ENCODE measurements at places on chromosomes 16 and 17.

- peak; percentile 6 for DNase-seq
These were observed 686 bp upstream of the MTSS2 start for GRCh38 chr16:70686376-70687101.

- no peak for DNase-seq
These were observed 5.5 kb downstream of the MYO19 start for GRCh38 chr17:36529121-36529520.

DNA sequence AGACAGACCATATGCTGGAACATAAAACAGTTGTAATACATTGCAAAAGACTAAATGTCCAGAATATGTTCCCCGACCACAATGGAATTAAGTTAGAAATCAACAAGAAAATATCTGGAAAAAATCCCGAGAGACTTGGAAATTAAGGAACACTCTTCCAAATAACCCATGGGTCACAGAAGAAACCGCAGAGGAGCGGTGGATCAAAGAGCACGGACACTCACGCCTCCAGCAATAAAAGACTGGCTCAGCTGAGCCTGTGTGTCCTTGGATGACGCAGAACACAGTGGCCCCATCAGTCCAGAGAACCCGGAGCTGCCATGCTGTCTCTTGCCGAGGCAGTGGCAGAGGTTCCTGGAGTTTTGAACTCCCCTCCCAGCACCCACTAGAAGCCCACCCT, 30.9 kb upstream of the FOXF1 start:
- DNase-seq = no peak

DNA sequence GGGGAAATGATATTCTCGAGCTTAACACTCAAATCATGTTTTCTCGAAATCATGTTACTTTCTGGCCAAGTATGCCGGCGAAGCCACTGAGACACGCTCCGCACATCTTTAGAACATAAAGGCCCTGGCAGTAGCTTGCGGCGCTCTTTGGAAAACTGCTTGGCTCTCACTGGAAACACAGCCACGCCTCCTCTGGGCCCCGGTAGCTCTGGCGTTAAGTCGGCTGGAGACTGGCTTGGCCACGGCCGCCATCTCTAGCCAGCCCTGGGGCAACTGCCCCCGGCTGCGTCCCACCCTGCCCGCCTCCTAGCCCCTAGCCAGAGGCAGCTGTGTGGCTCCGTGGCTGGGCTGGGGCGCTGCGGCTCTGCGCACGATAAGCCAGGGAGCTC, 9.2 kb upstream of the BAIAP2 start:
- no peak for DNase-seq

- DNase-seq = peak; percentile 49
These were observed 21.6 kb upstream of the SCNN1B start for GRCh38 chr16:23280483-23280967.

GRCh38 chr17:1322480-1322879, 43.0 kb downstream of the TRARG1 start:
- no peak for DNase-seq

DNA sequence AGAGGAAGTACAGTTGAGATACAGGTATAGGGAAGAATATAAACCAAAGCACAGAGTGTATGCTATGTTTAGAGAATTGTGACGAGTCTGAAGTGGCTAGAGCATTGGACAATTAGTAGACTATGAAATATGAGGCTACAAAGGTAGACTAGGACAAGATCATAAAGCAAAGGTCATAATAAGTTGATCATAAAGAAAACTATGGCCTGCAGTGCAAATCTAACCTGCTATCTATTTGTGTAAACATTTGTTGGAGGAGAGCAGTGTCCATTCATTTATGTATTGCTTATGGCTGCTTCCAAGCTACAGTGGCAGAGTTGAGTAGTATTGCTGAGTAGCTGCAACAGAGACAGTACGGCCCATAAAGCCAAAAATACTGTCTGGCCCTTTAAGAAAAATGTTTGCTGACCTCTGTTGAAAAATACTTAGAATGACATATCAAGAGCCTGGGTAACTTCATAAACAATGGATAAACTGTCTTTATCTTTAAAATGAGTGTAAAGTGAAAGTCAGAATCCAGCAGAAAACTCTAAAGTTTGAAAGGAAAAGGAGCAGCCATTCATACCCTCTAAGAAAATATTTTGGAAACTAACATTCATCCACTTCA, 14.5 kb upstream of the OR1E2 start:
- no peak for DNase-seq

DNA sequence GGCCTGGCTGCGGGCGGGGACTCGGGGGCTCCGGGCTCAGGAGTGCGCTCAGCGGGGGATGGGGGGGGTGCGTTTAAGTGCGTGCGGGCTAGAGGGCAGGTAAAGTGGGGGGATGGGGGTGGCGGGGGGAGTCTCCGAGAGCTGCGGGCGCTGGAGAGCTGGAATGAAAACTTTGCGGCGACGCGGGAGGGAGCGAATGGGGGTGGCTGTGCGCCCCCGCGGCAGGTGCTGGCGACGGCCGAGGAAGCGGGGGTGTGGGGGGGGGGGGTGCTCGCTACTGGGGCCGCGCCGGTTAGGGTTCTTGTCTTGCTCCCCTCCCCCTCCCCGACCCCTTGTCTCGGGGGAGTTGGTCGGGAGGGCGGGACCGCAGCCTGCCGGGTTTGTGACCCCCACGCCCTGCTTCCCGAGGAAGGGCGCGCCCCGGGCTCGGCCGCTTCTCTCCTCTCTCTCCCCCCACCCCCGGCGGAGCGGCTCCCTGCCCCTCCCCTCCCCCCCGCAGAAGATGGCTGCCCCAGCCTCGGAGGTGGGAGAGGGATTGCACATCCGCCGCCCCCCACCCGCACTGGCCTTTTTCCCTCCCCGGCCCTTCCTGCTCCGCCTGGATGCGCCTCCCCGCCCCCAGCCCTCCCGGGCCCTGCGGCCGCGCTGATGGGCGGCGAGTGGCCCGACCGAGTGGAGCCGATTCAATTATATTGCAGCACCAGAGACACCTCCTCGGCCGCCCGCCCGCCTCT, 649 bp downstream of the GSE1 start:
- DNase-seq = peak; percentile 78

- no peak for DNase-seq
These were observed 9.6 kb upstream of the EIF1 start for GRCh38 chr17:41678907-41679739.

DNA sequence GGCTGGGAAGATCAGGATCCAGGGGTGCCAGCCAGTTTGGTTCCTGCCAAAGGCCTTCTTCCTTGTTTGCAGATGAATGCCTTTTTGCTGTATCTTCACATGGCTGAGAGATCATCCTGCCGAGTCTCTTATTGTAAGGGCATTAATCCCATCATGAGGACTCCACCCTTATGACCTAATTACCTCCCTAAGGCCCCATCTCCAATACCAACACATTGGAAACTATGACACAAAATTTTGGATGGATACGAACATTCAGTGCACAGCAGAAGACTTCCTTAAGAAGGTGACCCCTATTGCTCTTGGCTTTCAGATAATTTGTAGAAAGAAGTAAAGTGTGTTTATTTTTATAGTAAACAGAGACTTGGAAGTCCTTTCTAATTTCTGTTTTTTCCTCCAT, 1164.7 kb upstream of the CDH8 start:
- DNase-seq = no peak

All from NCI-H526 (cell line).